ENCODE measurements at places on chromosomes 7 and 10.

DNA sequence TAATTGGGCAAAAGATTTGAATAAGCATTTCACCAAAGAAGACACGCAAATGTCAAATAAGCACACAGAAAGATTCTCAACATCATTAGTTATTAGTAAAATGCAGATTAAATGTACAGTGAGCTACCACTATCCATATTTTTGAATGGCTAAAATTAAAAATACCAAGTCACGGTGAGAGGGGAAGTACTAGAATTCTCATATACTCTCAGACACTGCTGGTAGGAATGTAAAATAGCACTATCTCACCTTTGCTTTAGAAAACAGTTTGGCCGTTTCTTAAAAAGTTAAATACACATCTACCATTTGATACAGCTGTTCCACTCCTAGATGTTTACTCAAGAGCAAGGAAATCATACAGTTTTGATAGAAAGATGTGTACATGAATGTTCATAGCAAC is 115.8 kb upstream of the CELF2 start:
- DNase-seq: no peak

DNA sequence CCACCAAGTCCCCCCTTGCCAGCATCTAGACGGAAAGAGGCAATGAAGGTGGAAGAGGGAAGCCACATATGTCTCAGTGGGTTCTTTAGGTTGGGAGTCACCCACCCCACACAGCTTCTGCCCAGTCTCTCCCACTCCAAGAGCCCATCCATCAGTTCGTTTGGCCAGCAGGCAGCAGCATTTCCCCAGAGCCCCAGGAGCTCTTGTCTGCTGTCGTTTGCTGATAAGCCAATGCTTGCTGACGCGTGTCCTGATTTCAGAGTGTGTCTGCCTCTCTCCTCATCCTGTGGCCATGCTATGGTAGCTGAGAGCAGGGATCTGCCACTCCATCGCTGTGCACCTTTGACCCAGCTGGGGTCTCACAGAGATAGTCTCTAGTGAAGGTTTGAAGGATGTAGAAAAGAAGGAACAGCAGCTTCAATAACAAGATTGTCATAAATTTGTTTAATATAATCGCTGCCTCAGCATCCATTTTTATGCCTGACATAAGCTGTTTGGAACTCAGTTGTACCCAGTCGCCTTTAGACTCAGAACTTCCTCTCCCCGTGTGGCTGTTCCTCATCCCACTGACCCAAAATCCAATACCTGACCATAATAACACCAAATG is 39.4 kb upstream of the GDF10 start:
- no peak for DNase-seq

- no peak for DNase-seq
Measured at GRCh38 chr10:83673316-83673715, 466.0 kb upstream of the GHITM start.

DNA sequence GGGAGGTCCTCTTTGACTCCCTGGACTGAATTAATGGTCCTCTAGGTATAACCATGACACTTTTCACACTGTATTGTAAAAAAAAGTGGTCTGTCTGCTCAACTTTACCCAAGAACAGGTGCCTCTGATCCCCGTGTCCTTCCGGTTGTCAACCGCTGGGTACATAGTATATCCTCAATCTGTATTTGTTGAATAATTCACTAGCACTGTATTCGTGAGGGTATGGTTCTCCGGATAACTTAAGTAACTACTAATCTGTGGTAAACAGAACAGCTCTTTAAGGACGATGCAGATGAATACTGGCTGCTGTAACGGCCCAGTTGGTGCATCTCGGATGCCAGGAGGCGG is 472 bp upstream of the ADAM22 start:
- DNase-seq: no peak

DNA sequence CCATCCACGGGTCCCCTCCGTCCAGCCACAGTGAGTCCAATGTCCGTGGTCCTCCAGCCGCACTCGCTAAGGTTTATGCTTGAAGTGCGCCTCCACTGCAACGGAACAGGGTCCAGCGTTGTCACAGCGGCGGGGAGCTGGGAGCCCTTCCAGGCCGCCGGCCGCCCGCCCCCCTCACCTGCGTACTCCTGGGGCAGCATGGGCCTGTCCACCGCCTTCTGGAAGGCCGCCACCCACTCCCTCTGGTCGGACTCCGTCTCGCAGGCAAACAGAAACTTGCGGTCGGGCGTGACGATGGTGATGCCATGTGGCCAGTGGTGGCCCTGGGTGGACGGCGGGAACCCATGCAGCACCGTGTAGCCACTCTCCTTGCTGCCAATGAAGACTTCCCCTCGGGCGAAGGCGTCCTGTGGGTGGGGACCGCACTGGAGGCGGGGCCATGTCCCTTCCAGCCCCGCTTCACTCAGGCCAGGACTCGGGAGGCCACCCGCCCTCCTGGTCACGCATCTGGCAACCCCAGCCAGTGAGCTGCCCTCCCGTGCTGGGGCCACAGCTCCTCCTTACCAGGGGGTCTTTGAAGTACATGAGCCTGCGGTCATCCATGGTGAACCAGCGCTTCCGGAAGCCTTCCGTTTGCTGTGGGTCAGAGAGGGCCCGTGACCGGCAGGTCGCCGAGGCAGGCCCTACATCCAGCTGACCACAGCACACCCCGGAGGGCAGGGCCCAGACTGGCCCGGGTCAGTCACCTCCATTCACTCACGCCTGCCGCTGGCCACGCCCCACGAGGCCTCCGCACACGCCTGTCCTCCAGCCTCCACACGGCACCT is 22.7 kb downstream of the GET4 start:
- DNase-seq: no peak

DNA sequence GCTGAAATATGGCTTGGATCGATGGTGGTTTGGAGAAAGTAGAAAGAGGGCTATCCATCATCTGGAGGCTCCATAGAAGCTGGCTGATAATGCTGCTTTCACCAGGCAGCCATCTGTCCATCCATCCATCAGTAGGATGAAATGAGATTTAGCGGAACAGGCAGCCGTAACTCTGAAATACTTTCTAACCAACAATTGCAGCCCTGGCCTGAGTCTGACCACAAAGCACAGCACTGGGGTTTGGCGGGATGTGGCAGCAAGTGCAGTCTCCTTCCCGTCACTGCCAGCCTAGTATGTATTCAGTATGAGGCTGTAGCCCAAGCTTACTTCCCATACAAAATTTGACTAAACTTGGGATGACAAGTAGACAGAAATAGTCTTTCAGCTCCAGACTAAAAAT is 38.0 kb downstream of the R3HCC1L start:
- DNase-seq: no peak

- no peak for DNase-seq
Measured at GRCh38 chr7:132075515-132075914, 500.8 kb downstream of the PLXNA4 start.

- no peak for DNase-seq
Measured at GRCh38 chr10:75008952-75009351, 102.5 kb upstream of the SAMD8 start.

- DNase-seq: no peak
Measured at GRCh38 chr7:835485-836401, 3.5 kb downstream of the SUN1 start.

DNA sequence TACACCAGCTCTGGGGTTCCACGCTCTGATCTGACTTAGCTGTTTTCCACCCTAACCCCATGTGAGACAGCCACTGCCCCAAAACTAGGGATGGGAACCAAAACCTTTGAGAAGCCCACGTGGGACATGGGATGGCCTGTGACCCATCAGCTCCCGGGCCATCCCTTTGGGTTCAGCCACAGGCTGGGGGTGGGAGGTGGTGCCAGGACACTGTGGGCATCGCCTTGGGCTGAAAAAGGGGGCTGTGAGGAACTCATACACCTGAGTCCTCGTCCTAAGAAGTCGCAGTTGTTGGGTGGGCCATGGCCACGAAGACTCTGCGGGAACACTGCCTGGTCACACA is 379.1 kb downstream of the DNAJB6 start:
- no peak for DNase-seq

GRCh38 chr10:73875139-73875475 is 752 bp upstream of the CAMK2G start:
- DNase-seq: peak; percentile 37

DNA sequence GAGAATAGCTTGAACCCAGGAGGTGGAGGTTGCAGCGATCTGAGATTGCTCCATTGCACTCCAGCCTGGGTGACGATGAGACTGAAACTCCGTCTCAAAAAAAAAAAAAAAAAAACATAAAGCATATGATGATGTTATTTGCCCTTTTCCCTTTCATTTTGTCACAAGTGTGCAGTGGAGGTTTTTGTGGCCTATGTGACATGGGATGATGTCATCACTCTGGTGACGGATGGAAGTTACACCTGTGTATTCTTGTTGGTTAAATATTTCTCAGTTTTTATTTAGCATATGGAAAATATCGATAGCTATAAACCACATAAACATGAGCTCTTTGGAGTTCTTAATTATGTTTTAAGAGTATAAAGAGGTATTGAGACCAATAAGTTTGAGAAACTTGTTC is 71.8 kb upstream of the EMX2 start:
- DNase-seq: no peak

DNA sequence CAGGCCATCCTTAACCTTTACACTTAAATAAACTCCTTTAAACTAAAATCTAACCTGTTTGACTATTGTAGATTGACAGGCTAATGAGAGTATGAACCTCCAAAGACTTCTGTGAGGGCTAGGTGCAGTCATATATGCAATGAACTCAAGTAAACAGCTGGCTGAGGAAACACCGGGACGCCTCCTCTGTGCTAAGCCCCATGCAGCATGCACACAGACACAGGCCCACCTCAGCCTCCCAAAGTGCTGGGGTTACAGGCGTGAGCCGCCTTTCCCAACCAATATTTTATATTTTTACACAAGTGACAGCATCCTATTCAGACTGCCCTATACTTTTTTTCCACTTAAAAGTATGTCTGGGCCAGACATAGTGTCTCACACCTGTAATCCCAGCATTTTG is 1.5 kb upstream of the FXYD4 start:
- no peak for DNase-seq

Data from activated CD4-positive, alpha-beta T cell treated with anti-CD3 and anti-CD28 coated beads for 24 hours (primary cell).